Activated CD8-positive, alpha-beta memory T cell treated with anti-CD3 and anti-CD28 coated beads, Interleukin-2, amount 10 ng/mL, durations not matched to agents 7 days and 5 days (primary cell): ENCODE measurements at places on chromosomes 4 and X.

DNA sequence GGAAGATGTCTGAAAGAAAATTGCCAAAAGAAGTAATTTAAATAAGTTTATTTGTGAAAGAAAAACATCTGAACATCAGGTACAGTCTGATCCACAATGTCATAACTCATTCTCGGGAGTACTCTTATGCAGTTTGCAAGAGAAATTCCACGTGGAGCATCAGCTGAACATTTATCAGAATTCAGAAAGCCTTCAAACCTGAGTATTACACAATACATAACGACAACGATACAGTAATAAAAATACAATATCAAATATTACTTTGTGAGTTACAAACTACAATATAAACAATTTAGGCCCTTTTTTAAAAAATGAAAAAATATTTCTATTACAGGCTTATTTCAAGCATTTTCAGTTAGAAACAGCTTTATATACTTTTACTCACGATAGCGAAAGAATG is 116.4 kb downstream of the RAB28 start:
- no peaks in the 10 kb centered on the region for H3K27me3 ChIP-seq
- DNase-seq = no peak
- H3K4me1 ChIP-seq = no peaks in the 10 kb centered on the region
- H3K36me3 ChIP-seq = peaks cover 4% of the 10 kb centered on the region
- no peak overlapping the region for H3K4me3 ChIP-seq

DNA sequence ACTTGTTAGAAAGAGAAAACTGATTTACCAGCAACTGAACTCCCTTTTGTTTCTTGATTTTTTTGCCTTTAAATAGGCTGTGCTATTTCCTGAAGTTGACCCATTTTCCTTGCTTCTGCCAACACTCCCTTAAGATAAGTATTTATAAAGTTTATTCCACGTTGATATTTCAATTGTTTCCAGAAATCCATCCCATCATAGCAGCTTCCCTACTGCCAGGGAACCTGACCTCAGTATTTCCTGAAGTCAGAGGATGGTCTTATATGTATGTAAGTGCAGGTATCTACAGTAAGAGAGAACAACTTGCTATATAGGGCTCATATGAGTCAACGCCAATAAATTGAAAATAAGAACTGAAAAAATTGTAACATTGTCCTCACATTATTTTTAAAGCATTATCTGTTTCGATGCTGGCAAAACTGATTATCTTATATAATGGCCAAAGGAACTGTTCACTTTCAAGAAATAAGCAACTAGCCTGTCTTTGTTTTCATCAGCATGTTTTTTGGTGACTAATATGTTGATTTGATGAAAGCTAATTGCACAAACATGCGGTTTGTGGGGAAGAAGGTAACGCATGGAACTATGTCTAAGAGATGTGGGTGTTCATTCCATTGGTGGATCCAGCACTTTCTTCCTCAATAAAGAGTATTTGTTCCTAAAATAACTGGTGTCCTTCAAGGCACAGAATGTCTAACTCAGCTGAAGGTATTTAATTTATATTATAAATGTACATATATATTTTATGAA is 4.7 kb downstream of the LIMCH1 start:
- H3K4me1 ChIP-seq = no peaks in the 10 kb centered on the region
- no peaks in the 10 kb centered on the region for H3K36me3 ChIP-seq
- DNase-seq = no peak
- no peak overlapping the region for H3K4me3 ChIP-seq

GRCh38 chr4:159248384-159249178 is 145.7 kb downstream of the RAPGEF2 start:
- H3K36me3 ChIP-seq = peaks cover 17% of the 10 kb centered on the region
- no peak overlapping the region for H3K27ac ChIP-seq
- no peaks in the 10 kb centered on the region for H3K27me3 ChIP-seq
- DNase-seq = no peak
- peaks cover 10% of the 10 kb centered on the region for H3K4me1 ChIP-seq
- no peak overlapping the region for H3K4me3 ChIP-seq

- H3K27ac ChIP-seq = peak within 1 kb of the TSS; percentile 74
- H3K27me3 ChIP-seq = peaks cover 7% of the 10 kb centered on the region
- peak; percentile 50 for DNase-seq
- peak within 1 kb of the TSS; percentile 71 for H3K4me3 ChIP-seq
- H3K4me1 ChIP-seq = peaks cover 6% of the 10 kb centered on the region
- no peaks in the 10 kb centered on the region for H3K36me3 ChIP-seq
Measured at GRCh38 chrX:73214426-73215094, at the start of gene NAP1L2. NAP1L2 (minus strand) TSS chrX:73214851; CDS start chrX:73214492, 359 bp downstream.
